ENCODE measurements at places on chromosomes 1 and 21.

- DNase-seq: no peak
Measured at GRCh38 chr1:185238447-185238846, 78.6 kb downstream of the IVNS1ABP start.

GRCh38 chr1:198543670-198544260, 3.3 kb upstream of the ATP6V1G3 start:
- no peak for DNase-seq

GRCh38 chr1:209886219-209886536, 51.8 kb upstream of the SYT14 start:
- DNase-seq: no peak

DNA sequence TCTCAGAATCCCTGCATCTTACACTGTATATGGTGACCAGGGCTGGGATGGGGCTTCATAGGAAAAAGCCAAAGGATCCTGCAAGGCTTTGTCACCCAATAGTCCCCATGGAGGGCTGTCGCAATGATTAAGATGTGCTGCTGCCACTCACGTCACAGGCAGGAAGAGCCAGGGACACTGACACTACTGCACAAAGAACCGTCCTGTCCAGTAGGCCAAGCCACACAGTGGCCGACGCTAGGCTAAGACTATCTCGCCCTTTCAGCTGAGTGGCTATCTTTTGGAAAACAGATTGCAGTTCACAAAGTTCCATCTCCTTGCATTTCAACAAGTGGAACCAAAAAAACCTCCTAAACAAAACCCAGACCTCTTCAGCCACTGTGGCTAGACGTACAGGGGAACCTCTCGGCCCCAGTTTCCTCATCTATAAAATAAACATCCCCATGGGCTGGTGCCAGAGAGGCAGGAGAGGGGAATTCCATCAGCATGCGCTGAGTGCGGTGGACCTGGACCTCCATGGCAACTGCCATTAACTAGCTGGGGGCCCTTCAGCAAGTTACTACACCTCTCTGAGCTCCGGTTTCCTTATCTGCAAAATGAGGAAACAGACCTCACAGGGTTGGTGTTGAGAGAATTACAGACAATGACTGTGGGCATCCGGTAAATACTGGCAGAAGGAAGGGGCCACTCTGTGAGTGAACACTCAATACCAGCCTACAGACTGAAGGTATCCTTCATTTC, 8.7 kb downstream of the CAPZB start:
- DNase-seq: no peak

GRCh38 chr1:150532860-150533259, 16.3 kb upstream of the ADAMTSL4 start:
- no peak for DNase-seq

DNA sequence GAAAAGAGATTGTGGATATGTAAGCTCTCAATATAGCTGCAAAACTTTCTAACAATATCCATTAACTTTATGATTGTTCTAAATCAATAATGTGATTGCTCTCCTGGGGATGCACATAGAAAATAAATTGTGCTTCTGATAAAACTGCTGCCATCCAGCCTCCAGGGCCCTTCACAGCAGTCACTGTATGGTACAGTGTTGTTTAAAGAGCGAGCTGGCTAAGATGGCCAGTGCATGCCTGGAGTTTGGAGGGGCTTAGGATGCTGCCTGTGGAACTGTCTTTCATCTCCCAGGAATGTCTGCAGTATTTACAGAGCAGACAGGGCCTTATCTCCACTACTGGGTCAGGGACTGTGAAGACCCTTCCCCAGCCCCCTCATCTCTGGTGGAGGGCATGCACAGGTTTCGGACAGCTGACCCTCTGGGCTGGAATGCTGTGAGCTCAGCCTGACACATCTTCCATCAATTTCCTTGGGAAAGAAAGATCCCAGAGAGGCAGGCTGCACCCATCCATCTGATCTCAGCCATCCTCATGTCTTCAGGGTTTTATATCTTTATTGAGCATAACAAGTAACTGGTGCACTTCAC, 137.0 kb downstream of the PLPP3 start:
- no peak for DNase-seq

DNA sequence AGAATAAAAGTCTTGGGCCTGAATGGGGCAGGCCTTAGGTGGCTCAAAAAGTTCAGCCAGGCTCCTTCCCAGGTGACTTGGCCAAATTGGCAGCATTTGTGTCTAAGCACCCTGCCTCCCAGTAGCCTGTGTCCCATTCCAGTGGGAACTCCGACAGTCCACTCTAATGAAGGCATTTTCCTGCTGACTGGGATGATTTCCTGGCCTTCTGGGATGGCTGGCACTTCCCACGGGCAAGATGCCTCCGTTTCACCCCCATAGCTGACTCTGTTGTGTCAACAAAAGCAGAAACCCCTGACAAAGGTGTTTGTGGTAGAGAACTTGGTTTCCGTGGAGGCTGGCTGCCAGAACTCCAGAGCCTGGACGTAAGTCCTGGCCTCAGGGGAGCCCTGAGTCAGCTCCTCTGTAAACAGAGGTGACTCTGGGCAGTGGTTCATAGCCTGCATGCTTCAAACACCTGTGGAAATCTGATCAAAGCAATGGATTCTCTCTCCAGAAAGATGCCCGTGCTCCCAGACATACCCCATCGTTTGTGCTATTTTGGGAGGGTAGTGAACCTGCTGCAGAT, 36.6 kb downstream of the WNT3A start:
- no peak for DNase-seq

GRCh38 chr1:175887521-175887920, 144.1 kb upstream of the TNR start:
- no peak for DNase-seq

DNA sequence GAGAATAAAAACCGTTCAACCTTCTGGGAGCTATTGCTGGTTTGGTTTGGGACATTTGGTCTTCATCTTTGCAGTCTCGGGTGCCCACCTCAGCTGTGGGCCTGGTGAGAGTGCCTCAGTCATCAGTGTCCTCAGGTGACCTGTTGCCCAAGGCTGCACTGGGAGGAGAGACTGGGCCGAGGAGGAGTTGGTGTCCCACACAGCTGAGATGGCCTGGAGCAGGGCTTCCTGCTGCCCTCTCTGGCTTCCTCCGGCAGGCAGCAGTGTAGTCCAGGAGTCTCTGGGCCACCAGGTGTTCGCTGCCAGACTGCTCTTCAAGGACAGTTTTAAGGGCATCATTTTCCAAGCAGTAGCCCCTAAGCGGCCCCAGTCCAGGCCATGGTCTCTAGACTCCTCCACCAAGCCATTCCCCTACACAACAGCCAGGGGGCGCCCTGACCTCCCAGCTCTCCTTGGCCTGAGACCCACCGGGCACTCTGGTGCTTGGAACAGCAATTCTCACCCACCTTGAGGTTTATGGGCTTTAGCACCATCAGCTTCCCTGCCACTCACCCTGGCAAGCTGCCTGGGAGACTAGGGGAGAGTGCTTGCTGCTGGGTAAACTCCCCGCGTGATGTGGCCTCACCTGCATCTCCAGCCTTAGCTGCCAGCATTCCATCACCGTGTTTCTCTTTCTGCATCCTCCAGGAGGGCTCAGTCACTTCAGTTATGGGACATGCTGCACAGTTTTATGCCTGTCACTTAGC, 9.1 kb upstream of the SYTL1 start:
- DNase-seq: peak; percentile 17

GRCh38 chr1:152752225-152752624, 5.6 kb upstream of the KPRP start:
- no peak for DNase-seq

GRCh38 chr1:116334015-116334547, 39.0 kb upstream of the ATP1A1 start:
- no peak for DNase-seq

GRCh38 chr1:53384796-53385195, 56.9 kb upstream of the LRP8 start:
- no peak for DNase-seq

- no peak for DNase-seq
Measured at GRCh38 chr1:150508982-150509381, 1.1 kb downstream of the ECM1 start.

- DNase-seq: no peak
Measured at GRCh38 chr21:44527983-44528633, 11.9 kb downstream of the KRTAP10-1 start.

- no peak for DNase-seq
Measured at GRCh38 chr21:16427587-16428087, 697.9 kb downstream of the USP25 start.

GRCh38 chr1:66247415-66248208, 286.3 kb upstream of the SGIP1 start:
- DNase-seq: no peak

DNA sequence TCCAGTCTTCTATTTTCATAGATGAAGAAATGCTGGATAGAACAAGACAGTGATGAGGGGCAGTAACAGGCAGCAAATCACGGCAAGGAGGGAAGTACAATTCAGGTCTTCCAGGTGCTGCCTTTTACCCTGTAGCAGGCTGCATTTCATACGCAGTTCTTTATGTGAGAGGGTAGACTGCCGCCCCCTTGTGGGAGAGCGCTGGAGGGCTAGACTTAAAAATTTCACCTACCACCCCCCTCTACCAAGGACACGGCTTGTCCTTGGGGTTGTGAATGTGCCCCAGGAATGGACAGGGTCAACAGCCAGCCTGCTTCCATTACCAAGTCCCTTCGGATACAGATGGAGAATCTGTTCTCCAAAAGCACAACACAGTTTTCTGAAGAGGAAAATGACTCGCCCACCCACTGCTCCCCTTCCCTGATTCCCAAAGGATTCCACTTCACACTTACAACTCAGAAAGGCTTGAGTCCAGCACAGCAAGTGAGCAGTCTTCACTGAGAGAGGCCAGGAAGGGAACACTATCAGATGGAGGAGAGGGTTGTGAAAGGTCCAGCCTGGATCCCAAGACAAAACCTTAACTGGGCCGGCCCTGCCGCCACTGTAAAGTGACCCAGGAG, 7.4 kb downstream of the WDR77 start:
- DNase-seq: peak; percentile 15

GRCh38 chr1:225461533-225462428, 33.9 kb upstream of the LBR start:
- DNase-seq: no peak

- peak; percentile 39 for DNase-seq
Measured at GRCh38 chr1:101239095-101240040, 2.5 kb downstream of the S1PR1 start.

GRCh38 chr1:157369808-157370521, 182.3 kb downstream of the FCRL5 start:
- no peak for DNase-seq

- no peak for DNase-seq
Measured at GRCh38 chr1:88877382-88877825, 14.0 kb downstream of the GTF2B start.

DNA sequence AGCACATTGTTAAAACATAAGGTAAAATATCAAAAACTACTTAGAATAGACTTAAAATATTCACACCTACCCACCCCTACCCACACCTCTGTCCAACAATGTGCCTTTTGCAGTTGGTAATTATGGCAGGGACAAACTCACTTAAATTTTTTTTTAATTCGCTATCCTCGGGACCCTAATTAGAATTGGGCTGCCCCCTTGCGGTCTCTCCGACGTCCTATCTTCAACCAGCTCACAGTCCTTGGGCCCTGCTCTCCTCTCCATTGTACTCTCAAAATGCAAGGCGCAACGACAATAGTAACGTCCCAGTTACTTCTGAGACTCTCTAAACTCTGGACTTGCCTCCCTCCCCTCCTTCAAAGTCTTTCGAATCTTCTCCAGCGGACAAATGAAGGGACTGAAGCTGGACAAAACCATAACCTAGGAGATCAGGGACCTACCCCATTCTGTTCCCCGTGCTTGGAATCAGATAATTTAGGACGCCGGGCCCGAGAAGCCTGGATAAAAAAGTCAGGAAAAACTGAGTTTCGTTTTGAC, 1.1 kb upstream of the CIART start:
- peak; percentile 34 for DNase-seq

DNA sequence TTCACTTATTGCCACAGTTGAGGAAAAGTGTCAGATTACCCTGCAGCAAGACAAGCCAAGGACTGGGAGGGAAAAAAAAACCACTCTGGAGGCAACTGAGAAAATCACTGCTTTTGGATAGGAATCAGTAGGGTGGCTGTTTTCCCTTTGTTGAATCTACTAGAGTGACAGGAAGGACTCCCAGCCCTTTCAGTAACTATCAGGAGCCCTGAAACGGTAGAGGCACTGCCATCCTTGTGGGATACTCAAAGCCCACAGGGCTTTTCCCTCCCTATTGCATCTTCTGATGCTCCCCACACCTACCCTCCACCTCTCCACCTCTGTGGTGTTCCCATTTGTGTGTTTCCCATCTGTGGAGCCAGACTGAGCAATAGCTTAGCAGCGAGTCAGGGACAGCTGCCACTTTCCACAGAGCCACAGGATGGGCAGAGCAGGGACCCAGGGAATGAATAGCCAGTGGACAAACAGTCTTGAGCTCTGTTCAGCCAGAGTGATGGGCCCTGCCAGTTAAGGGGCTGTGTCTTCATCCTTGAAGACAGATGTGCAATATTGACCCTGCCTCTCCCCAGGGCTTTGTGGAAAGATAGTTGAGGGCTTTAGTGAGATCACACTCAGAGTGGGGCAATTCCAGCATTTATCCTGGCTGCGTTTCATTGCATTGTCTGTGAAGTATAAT, 13.9 kb downstream of the UBIAD1 start:
- DNase-seq: no peak

GRCh38 chr1:226960256-226960655, 20.2 kb downstream of the COQ8A start:
- no peak for DNase-seq

GRCh38 chr1:163706915-163707314, 385.2 kb downstream of the NUF2 start:
- no peak for DNase-seq

DNA sequence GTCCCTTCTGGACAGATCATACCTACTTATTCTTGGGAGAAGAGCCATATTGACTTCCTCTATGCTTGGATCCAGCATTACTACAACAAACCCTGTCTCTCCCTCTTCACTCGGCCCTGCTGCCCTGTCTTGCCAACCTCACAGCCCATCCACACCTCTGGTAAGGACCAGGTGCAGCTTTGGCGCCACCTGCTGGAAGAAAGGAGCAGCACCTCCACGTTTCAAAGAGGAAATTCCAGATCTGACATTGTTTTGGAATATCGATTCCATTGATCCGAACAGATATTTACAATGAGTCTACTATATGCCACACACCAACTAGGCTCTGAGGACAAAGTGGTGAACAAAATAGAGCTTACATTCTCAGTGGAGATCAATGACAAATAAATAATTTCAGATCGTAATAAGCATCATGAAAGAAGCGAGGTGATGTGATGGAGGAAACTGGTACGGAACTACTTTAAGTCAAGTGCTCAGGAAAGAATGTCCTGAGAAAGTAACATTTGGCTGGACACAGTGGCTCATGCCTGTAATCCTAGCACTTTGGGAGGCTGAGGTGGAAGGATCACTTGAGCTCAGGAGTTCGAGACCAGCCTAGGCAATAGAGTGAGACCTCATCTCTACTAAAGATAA, 18.7 kb downstream of the MFSD2A start:
- DNase-seq: peak; percentile 63

GRCh38 chr1:198934426-198934825, 295.6 kb downstream of the PTPRC start:
- no peak for DNase-seq

DNA sequence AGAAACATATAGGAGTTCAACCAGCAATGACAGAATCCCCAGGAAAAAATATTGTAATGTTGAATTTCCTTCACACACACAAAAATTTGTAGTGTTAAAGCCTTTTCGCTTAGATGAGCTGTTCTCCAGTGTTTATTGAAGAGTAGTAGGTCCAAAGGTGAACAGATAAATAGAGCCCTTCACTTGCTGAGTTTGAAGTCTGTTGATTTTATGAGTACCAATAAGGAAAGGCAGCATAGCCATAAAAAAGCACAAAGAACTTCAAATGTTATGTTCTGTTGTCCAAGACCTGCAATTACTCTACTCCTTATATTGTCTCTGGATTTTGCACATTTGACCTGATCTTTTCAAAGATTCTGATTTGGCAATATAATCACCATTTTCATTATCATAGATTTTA, 362.7 kb upstream of the B3GALT2 start:
- DNase-seq: no peak
